ENCODE measurements at places on chromosomes 12 and 14.

DNA sequence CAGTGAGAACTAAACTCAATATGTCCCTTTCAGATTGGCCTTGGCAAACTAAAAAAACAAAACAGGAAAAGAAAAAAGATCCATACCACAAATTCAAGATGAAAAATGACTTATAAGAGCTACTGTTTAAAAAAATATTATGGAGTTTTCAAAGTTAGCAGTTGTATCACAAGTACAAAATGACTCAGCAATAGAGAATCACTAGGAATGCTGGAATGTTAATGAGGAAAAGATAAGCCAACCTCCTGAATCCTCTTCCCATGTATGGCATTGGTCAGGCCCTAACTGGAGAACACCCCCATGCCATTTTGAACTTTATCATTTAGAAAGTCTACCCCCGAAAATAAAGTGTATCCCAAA, 62.2 kb downstream of the PPP1R36 start:
- no peak for DNase-seq

DNA sequence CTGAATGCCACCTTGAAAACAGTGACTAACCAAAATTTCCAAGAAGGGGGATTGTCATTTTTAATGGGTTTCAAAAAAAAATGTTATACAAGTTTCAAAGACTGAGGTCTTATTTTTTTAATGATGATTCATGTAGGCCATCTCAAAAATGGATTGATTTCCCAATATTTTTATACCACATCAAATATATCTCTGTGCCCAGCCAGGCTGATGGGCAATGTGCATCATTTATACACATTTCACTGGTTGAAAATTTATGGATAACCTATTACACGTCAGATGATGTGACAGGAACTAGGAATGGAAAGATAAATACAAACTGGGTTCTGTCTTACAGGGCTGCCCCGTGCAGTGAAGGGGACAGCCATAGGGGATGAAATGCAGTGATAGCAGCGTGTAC, 112.7 kb upstream of the TMPO start:
- no peak for DNase-seq

DNA sequence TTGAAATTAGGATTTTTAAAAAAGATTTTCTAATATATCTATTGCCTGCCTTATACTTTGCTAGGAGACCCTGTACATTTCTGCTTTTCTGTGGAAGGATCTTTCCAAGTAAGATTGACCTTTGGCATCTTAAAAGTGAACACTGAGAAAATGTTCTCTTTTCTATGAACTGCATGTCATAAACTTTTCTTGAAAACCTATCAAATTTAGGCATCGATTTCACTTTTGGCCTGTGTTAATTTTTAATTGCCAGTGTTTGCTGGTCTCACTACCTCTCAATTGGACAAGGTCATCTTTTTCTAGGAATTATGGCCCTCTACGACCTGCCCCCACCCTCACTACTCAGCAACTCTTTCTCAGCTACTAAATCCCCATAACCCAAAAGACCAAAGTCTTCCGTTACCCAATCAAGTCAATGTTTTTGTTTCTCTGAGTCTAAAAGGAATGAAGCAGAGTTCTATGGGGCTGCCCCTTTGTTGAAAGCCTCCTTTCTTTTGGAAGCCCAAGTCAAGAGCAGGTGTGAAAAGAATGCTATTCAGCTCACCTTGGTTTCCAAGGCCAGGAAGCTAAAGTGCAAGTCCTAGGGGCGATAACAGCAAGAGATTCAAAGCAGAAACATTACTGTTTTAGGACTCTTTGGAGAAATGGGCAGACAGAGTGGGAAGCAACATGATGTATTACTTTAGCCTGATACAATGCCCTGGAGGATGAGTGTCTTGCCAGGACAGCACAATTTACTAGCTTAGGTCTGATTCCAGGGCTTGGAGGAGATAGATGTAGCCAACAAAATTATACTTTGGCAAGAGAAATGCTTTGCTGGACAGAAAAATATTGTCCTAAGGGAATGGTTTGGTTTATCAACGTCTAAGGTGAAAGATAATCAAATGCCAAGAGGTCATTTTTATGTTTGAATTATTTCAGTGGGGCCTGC, 55.0 kb downstream of the IGF1 start:
- no peak for DNase-seq

DNA sequence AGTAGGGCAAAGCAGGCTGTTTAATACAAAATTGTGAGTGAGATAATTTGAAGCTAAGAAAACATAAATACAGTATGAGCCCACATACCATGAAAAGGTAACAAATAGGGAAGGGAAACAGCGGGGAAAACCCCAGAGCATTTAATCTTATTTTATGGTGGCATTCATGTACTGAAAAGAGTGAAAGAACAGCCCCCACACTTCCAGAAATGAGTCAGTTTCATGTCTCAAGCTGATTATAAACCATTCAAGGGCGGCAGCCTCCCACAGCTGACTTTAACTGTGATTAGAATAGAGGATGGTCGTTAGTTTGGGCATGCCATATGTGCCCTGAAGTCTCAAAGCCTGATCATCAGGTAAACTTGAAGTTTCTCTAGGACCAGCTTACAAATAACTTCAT, 64.5 kb downstream of the FOXG1 start:
- DNase-seq: no peak

GRCh38 chr14:42174357-42174756, 567.7 kb downstream of the LRFN5 start:
- no peak for DNase-seq

DNA sequence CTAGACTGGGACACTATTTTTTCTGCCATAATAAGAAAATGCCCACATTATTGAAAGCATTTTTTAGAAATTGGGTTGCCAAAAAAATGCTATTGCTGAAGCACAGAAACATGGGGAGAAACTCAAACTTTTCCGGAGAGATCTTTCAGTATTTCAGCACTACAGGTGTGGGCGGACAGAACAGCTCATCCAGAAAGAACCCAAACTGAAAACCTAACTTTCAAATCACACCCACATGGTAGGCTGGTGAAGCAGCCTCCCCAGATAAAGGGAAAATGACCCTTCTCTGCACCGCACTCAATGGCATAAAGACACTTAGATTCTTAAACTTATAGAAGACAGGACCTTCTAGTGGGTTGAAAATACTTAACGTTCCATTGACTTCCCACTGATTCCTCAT, 62.3 kb upstream of the TMPO start:
- DNase-seq: no peak

DNA sequence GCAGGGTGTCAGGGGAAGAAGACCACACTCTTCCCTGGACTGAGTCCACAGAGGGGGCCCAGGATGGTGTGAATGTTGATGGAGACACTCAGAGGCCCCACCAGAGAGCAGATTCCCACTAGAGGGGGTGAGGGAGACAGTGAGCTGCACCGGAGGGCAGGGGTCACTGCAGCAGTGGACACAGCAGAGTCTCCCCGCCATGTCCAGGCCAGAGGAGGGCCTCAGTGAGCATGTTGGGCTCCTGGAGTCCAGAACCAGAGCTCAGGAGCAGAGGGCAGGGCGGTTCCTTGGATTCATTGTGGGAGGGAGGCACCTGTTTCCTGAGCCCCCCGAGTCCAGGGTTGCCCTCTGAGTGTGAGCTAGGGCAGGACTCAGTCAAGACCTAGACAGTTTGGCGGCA, 1.8 kb upstream of the KRT82 start:
- DNase-seq: no peak

DNA sequence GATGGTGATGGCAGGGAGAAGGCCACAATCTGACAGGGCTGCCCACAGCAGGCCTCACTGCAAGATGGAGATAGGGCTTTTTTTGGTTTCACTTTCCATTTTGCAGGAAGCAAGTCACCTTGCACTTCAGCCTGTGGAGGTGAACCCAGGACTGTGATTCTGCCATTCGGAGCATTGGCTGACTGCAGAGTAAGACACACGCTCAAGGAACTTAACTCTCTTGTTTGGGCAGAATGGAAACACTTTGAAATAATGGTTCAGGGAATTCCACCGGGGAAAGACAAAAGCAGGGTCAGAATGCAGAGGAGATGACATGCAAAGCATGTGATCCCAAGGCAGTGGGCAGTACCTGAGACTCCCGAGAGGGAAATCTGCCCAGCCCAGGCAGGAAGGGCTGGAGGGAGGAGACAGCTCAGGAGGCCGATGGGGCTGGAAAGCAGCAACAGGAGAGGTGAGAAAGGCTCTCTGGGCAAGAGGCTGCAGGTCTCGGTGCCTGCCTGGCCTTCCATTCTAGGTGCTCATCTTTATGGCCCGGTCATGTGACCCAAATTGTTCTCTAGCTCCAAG, 58.7 kb upstream of the PRMT8 start:
- no peak for DNase-seq

DNA sequence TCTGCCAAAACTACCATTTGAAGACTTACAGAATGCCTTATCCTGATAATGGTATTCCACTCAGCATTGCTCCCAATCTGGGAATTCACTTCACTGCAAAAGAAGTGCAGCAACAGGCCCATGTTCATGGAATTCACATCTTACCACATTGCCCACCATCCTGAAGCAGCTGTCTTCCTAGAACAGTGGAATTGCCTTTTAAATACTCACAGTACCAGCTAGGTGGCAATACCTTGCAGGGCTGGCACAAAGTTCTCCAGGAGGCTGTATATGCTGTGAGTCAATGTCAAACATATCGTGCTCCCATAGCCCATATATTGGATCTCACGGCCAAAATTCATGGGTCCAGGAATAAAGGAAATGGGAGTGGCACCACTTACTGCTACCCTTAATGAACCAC, 83.8 kb upstream of the PLEKHG7 start:
- no peak for DNase-seq

GRCh38 chr14:70716958-70717357, 75.2 kb downstream of the TTC9 start:
- DNase-seq: no peak

DNA sequence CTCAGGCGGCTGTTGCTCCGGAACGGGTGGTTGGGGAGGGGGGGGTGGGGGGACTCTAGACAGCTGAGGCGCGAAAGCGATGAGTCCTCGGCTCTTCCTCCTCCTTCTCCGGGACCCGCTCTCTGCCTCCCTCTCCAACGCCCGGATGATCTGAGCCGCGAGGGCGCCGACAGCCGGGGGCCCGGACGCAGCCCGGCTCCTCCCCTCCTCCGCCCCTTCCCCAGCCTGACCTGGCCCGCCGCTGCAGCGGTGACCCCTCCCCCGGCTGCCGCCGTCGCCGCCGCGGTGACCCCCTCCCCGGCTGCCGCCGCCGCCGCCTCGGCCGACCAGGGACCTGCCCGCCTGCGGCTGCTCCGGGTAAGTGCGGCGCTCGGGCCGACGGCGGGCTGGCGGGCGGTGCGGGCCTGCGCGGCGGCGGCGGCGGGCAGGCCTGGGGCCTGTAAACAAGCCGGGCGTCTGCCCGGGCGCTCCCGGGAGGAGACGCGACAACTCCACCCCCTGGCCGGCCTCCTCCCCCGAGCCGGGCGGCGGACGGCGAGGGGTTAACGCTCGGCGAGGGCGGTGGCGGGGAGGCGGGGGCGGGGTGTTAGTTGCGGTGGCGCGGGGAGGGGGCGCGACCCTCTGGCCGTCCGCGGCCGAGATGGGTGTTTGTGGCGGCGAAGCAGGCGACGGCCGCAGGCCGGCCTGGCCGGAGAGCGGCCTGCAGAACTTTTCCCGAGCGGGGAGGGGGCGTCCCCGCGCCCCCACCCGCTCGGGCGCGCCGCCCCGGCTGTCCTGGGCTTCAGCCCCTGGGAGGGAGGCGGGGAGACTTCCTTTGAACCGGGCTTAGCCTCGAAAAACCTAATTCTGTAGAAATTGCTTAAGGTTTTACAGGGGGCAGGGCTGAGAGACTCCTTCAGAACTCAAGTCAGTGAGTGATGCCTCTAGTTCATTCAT, 568 bp downstream of the PPM1A start:
- DNase-seq: peak; percentile 30

- no peak for DNase-seq
Measured at GRCh38 chr12:64877363-64878004, 53.0 kb downstream of the TBC1D30 start.

GRCh38 chr12:53561590-53561953, 54.3 kb upstream of the NPFF start:
- no peak for DNase-seq

GRCh38 chr12:116194935-116195431, 82.5 kb downstream of the MED13L start:
- no peak for DNase-seq

DNA sequence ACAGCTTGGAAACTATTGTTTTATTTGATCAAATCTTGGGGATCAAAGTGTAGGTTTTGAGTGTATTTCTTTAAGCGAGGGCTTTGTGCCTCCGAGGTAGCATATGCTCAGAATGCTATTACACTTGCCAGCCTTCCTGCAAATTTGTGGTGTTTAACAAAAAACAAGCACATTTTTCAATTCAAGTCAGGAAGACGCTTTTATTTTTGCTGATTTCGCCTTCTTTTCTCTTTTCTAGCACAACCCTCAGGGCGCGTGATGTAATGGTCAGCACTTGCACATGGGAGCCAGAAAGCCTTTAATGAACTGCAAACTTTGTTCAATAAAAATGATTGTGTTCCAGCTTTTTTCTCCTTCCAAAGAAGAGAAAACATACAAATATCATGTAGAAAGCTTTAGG, 466.5 kb downstream of the PRKD1 start:
- no peak for DNase-seq

- no peak for DNase-seq
Measured at GRCh38 chr14:76514213-76514998, 138.5 kb downstream of the ESRRB start.

- DNase-seq: no peak
Measured at GRCh38 chr12:52010152-52010622, 3.4 kb downstream of the TAMALIN start.

DNA sequence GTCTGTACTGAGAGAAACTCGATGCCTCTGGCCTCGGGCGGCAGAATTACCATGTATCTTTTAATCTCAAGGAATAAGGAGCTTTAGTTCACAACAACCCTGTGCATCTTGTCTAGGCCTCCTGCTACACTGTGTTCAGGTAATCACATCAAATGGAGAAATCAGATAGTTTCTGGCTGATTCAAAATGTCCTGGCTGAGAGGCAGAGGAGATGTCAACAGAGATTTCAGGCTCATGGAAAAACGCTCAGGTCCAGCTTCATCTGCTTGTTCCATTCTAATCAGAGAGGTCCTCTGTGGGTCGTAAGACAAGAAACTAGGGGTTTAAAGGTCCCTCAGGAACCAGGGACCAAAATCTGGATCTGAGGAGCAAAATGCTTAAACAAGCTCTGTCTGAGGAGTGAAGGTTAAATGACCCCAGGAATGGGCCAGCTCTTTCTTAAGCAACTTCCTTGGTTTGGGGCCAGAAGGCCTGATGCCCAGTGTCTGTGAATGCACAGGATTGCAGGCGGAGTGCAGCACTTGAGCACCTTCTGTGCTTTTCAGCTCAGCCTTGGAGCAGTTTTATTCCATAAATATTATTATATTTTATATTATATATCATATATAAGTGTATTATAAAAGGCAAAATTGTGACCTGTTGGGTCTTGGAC, 170.2 kb upstream of the PRICKLE1 start:
- no peak for DNase-seq

GRCh38 chr14:103377522-103378037, 7.6 kb upstream of the MARK3 start:
- no peak for DNase-seq

GRCh38 chr12:48034835-48035805, 30.8 kb upstream of the COL2A1 start:
- DNase-seq: no peak

DNA sequence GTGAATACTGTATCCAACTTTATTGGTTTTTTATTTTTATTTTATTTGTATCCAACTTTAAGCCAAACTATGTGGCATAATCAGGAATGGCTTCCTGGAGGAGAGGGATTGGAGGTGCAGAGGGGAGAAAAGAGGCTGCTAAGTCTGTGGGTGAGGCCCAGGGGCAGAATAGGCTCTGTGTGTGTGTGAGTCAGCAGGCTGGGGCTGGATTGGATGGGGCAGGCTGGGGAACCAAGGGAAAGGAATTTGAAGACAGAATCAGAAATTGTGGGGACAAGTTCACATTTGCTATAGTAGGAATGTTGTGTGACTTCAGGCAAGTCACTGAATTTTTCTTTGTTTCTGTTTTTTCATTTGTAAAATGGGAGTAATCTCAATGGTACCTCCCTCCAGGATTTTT, 12.8 kb upstream of the RILPL1 start:
- DNase-seq: no peak
